GM04504 (cell line): ENCODE measurements at places on chromosomes 2 and 18.

- no peak for DNase-seq
These were observed 21.2 kb downstream of the ATIC start for GRCh38 chr2:215332872-215333595.

DNA sequence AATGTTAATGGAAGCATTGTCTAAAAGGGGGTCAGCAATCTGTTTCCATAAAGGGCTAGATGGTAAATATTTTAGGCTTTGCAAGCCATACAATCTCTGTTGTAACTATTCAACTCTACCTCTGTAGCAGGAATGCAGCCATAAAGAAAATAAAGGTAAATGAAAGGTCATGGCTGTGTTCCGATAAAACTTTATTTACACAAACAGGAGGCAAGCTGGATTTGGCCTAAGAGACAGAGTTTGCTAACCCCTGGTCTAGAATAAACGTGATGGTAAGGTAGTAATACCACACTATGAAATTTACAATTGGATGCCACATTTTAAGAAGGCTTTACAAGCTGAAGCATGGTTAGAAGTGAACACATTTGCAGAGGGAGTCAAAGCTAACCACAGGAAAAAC is 91.4 kb downstream of the EXOC6B start:
- DNase-seq = no peak

DNA sequence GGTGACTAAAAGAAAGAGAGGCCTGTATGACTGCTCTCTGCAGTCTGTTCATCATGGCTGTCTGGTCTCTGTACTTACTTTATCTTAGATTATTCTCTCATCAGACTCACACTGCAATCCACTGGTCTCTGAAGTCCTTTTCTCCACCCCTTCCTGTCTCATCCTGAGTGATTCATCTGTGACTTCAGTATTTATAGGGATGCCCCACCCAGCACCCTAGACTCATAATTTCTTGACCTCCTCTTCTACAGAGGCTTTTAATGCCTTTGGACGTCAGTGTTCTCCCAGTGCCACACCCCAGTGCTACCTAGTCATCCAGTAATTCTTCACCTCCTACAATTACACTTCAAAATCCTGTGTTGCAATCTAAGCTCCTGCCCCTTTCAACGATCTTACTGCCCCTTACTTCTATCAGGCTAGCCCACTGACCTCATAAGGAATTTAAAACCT is 14.9 kb upstream of the ITPRID2 start:
- DNase-seq = no peak

- DNase-seq = no peak
These were observed 156.9 kb downstream of the LRRTM1 start for GRCh38 chr2:80147690-80148089.

DNA sequence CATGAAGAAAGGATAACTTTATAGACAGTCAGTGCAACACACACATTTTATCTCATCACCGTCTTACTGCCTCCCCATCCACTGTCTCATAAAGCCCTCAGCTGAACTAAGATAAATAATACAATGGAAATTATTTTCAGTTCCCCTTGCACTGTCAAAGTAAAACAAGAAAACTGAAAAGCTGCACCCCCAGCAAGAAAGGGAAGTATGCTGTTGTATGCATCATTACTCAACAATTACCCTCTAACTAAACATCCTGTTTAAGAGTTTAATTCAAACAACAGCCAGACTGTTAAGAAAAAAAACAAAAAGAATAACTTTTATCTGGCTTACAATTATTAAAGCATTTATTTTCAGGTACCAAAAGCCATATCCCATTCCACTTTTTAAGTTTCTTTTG is 25.0 kb downstream of the MPPE1 start:
- no peak for DNase-seq

DNA sequence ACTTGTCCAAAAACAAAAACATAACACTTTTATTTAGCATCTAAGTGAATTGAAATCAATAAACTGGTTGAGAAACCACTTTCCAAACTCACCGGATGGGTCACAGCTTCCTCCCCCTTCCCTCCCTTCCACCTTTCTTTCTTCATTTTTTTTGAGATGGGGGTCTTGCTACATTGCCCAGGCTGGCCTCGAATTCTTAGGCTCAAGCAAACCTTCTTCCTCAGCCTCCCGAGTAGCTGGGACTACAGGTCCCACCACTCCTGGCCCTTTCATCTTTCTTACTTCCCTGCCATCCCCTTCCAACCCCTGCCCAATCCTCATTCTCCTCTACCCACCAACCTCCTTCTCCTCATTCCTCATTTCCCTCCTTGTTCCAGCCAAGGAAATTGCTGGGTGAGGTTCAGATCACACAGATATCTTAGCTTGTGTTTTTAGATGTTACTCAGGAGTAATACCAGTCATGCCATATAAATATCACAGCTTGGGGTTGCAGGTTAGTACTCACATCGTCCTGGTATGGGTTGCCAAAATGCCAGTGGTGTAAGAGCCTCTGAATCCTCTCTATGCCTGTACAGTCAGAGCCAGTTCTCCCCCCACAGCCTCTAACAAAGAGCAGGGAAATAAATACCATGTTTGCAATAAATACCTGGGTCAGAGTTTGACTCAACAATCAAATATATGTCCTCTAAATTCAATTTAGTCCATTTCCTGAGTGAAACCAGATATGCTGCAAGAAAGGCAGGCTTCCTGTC is 132.7 kb upstream of the NDUFV2 start:
- DNase-seq = no peak

GRCh38 chr2:159614534-159615366 is 1.6 kb downstream of the BAZ2B start:
- DNase-seq = peak; percentile 58

DNA sequence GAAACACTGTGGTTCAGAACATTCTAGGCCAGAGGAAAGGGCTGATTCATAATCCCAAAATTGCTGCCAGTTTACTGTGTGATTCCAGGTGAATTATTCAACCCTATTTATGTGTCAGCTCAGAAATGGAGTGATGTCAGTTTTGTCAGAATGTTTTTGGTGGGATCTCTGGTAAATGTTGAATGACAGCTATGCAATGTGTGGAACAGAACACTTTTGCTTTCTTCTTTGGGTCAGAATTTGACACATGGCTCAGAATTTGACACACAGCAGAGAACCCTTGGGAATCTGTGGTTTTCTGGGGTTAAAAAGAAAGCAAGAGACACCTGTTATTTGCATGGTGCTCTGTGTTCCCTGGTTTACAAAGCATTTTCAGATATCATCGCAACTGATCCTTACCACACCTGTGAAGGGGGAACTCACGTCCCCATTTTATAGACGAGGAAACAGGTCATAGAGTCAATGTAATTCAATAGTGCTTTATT is 1.6 kb upstream of the MTA3 start:
- no peak for DNase-seq

- peak; percentile 70 for DNase-seq
These were observed 269.8 kb downstream of the TNS1 start for GRCh38 chr2:217732992-217733391.

DNA sequence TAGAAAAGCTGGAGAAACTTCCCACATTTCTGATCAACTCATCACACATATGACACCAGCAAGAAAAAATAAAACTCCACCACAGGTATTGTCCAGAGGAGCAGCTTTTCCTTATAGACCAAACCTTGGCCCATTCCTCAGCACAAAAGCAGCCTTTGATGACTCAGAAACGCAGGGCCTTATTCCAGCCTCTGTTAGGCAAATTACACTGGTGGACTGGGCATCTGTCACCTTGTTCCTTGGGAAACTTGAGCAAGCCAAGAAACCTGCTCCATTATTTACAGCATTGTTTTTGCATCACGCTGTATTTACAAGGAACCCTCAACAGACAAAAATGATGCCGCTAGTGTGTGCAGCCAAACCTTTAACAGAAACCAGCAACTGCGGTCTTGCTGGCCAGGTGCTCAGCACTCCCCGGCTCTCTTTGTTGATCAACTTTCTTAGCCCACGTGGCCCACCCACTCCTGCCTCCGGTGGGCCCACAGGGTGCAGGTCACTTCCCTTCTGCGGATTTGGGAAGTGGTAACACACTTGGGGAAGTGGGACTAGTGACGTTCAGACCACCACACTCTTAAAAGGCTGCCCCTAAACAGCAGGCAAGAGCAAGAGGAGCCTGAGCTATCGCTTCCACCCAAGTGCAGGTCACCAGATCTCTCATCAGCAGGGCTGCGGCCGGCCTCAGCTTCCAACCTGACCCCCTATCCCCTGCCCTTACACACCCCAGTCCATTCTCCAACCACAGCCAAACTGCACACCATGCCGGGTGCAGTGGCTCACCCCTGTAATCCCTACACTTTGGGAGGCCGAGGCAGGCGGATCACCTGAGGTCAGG is 1.5 kb downstream of the AP1S3 start:
- DNase-seq = no peak

DNA sequence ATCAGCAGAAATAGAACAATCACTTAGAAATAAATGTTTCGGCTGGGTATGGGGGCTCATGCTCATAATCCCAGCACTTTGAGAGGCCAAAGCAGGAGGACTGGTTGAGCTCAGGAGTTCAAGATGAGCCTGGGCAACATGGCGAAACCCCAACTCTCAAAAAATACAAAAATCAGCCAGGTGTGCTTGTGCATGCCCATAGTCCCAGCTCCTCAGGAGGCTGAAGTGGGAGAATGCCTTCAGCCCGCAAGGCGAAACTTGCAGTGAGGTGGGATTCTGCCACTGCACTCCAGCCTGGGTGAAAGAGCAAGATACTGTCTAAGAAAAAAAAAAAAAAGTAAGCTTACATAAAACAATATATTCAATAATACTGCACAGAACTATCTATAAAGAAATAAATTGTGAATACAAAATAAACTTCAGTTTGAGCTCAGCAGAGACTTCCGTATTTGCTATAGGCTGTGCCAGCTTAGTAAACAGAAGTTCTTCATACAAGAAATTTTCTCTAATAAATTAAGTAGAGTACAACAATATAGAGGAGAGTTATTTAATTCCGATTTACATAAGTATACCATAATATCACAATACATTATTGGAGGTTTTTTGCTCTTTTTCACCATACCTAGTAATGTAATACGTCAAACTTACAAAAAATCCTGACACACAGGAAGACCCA is 43.6 kb downstream of the SRBD1 start:
- no peak for DNase-seq

GRCh38 chr2:33502025-33502424 is 25.6 kb downstream of the RASGRP3 start:
- DNase-seq = no peak
